ENCODE measurements at places on chromosomes 4 and X.

- DNase-seq = no peak
Measured at GRCh38 chr4:130736436-130737185, 1640.7 kb downstream of the C4orf33 start.

DNA sequence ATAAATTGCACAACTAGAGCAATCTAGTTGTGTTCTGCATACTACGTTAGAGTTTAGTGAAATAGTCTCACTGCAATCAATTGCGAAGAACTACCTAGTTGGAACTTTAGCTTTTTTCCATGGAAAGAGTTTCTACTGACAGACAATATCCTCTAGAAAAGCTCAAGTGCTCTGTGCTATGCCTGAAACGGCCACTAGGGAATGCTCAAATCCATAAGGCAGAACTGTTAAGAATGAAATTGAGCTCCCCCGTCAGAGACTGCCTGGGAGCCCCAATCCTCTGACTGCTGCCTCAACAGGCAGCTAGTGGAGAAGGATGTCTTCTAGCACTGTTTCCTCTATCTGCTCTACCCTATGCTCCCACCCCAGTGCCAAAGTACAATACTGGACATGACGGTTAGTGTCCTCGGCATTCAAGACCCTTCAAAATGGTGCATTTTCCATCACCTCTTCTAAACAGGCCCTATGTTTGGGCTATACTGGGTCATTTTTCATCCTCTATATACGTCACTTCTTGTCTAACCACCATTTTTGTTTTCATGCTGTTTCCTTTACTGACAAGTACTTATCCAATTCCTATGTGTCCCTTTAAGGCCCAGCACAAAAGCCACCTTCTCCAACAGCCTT lies 35.3 kb downstream of the FRMD7 start:
- peak; percentile 50 for DNase-seq

DNA sequence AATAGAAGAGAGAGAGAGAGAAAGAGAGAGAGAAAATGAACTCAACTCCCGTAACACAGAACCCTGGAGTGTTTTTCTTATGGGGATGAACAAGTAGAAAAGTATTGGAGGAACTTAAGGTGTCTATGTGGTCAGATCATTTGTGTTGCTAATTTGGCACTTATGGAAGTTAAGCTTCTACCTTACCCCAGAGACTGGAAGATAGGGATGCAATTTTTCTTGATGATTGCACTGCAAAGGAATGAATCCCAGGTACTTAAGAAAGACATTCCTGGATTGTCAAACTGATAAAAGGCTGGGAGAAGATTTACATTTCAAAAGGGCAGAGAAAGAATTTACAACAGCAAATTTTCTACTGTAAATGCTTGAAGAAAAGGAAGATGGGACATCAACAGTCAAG lies 57.2 kb downstream of the MAP9 start:
- DNase-seq = no peak

- DNase-seq = no peak
Measured at GRCh38 chr4:10108391-10108790, 8.2 kb downstream of the WDR1 start.

DNA sequence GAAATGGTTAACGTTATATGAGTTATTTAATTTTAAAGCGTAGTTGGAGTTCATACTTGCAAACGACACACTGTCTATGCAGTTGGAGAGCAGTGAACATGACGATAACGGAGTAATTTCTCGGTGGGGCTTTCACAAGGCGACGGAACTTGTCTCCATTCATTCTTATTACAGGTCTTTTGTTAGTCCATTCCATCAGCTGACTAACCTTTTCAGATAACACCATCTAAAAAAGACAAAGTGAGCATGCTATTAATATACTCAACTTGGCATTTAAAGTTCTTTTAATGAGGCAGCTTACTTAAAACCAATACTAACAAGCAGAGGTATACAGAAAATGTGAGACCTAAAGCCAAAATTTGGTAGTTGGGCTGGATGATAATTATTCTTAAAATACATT lies 19.9 kb downstream of the MAGT1 start:
- no peak for DNase-seq

Measured in activated CD8-positive, alpha-beta memory T cell treated with anti-CD3 and anti-CD28 coated beads, Interleukin-2, amount 50 U/mL, for 48 hours (primary cell).